ENCODE measurements at places on chromosomes 7 and 10.

GRCh38 chr10:114068054-114068707 lies 24.5 kb downstream of the ADRB1 start:
- no peak for DNase-seq

GRCh38 chr7:80642871-80643270 lies 4.4 kb downstream of the CD36 start:
- DNase-seq, result no peak

GRCh38 chr10:120938822-120939221 lies 87.7 kb downstream of the WDR11 start:
- no peak for DNase-seq

DNA sequence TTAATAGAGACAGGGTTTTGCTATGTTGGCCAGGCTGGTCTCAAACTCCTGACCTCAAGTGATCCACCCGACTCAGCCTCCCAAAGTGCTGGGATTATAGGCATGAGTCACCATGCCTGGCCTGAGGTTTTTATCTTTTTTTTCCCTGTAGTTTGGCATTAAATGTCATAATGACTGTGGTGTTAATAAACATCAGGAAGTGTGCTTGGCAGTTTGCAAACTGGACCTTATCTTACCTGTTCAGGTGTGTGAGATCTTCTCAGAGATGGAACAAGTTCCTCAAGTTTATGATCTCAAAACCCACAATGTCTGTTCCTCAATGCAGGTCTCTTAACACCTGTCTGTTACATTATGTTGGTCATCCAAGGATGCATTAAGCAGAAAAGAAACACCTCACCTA lies 80.0 kb downstream of the ARID5B start:
- no peak for DNase-seq

GRCh38 chr7:4203626-4204512 lies 478.2 kb upstream of the FOXK1 start:
- DNase-seq, result no peak

- no peak for DNase-seq
Observed at GRCh38 chr10:127426746-127427145, 122.4 kb upstream of the NPS start.

DNA sequence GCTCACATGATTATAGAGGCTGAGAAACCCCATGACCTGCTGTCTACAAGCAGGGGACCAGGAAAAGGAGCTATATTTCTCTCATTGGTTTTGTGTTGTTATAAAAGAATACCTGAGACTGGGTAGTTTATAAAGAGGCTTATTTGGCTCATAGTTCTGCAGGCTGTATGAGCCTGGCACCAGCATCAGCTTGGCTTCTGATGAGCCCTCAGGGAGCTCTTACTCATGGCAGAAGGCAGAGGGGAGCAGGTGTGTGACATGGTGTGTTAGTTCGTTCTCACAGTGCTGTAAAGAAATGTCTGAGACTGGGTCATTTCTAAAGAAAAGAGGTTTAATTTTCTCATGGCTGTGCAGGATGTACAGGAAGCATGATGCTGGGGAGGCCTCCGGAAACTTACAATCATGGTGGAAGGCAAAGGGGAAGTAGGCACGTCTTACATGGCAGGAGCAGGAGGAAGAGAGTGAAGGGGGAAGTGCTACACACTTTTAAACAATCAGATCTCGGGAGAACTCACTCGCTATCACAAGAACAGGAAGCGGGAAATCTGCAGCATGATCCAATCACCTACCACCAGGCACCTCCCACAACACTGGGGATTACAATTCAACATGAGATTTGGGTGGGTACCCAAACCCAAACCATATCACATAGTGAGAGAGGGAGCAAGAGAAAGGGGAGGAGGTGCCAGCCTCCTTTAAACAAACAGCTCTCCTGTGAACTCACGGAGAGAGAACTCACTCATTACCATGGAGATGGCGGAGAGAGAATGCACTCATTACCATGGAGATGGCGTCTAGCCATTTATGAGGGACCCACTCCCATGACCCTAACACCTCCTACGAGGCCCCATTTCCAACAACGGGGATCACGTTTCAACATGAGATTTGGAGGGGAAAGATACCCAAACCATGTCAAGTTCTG lies 133.4 kb downstream of the JCAD start:
- DNase-seq, result no peak

DNA sequence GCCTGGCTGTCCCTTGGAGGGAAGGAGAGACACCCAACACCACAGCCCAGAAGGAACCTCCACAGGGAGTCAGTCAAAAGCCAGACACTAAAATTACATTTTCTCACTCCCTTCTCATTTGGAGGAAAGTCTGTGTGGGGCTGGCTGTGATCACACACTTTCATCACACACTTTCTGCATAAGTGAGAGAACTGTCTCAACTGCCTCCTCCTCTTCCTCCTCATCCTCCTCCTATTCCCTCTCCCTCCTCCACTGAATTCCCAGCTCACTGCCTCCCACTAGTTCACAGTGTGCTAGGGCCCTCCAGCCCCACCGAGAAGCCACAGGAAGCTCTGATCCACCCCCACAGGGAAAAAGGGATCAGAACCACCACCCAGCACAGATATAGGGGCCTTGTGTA lies 91.6 kb downstream of the KCNMA1 start:
- DNase-seq, result no peak

- peak; percentile 20 for DNase-seq
Observed at GRCh38 chr10:9302140-9302746, 1247.8 kb downstream of the GATA3 start.

DNA sequence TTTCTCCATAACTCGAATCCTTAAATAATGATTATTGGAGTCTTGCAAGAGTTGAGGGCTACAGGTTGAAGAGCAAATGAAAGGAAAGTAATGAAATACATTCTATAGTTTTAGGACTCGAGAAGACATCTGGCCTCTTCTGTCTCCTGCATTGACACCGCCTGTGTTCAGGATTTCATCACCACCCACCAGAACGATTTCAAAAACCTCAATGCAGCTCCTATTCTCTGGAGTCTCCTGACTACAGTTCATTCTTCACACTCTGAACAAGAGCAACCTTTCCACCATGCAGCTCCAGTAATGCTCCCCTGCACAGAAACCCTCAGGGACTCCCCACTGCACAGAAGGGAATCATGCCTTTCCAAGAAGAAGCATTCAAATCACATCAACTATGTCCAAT lies 5.5 kb downstream of the IL15RA start:
- DNase-seq, result no peak

DNA sequence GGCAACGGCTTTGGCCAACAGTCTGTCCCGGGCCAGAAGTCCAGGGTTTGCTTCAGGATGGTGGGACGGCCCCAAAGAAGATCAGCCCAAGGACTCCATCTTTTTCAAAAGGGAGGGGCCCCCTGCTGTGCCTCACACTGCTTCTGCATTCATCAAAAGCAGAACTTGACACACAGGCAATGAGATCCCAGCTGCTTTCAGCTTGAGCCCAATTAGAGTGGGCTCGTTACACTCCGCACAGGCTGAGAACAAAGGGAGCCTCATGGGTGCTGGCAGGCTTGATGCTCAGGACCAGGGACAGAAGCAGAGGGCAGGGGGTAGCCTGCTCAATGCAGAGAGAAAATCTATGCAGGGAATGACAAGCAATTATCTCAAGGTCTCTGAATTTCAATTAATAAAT lies 45.5 kb downstream of the VOPP1 start:
- no peak for DNase-seq

DNA sequence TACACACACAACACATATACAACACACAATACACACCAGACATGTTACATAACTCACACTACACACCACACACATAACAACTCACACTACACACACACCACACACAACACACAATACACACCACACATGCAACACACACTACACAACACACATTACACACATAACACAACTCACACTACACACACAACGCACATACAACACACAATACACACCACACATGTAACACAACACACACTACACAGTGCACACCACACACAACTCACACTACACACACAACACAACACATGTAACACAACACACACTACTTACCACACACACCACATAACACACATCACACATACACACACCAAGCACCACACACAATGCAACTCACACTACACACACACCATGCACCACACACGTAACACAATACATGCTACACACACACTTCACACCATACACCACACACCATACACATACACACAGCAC lies 166.5 kb downstream of the KCNMA1 start:
- no peak for DNase-seq

GRCh38 chr10:6062101-6062771 lies at the start of gene IL2RA:
Gene IL2RA, minus strand, starts transcription at chr10:6062367. Its CDS starts 216 bp downstream, at chr10:6062151.
- DNase-seq, result peak; percentile 75

DNA sequence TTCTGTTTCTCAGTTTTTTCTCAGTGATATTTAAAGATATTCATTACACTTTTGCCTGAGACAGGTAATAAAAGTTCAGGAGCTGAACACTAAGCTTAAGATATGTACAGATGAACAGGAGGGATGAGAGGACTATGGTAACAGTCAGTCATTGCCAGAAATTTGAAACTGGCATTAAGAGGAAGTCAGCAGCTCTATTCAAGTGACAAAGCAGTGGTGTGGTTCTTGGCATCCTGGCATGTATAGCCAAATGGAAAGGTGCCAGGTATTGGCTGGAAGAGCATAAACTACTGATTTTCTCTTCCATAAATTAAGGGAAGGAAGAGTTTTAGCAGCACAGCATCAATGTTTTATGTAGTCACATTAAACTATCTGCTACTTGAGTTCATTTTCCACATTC lies 22.7 kb downstream of the HOXA1 start:
- no peak for DNase-seq

GRCh38 chr7:128935342-128935730 lies 2.4 kb upstream of the IRF5 start:
- no peak for DNase-seq

DNA sequence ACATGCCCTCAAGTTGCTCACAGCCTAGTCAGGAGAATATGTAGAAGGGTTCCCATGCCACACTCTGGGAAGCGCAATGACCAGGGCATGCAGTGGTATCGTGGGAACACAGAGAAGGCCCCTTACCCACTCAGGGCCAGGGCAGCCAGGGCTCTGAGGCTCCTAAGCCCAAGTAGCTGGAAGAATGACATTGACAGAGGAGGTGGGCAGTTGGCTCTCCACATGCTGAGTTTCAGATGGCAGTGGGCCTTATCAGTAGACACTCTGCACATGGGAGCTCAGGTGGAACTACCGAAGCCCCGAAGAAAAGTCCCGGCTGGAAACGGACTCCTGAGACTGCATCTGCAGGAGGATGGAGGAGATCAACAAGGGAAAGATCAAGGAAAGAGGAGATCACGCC lies 15.7 kb upstream of the SVOPL start:
- no peak for DNase-seq

GRCh38 chr10:133217800-133218589 lies 12.0 kb upstream of the UTF1 start:
- DNase-seq, result no peak

GRCh38 chr7:3753868-3754267 lies 452.8 kb downstream of the SDK1 start:
- no peak for DNase-seq

GRCh38 chr10:588246-589165 lies 101.0 kb downstream of the DIP2C start:
- DNase-seq, result no peak

GRCh38 chr7:139648941-139649425 lies 125.5 kb downstream of the CLEC2L start:
- no peak for DNase-seq

DNA sequence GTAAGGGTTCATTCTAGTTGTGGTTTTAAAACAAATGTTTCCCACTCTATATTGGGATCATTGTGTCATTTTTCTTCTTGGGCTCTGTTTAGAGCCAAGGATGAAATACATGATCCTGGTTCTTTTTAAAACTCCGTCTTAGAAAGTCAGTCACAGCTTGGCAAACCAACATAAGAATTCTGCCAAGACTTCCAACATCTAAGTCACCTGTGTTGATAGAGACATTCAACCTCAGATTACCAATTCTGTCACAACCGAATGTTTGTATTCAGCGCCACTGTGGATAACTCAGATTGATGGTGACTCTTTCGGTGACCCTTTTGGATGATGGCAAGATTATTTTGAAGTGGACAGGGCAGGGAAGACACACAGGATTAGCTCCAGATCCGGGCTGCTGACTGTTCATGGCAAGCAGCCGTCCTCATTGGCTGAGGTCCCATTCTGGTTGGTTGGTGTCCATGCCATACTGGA lies 255.4 kb downstream of the ARHGAP21 start:
- no peak for DNase-seq

DNA sequence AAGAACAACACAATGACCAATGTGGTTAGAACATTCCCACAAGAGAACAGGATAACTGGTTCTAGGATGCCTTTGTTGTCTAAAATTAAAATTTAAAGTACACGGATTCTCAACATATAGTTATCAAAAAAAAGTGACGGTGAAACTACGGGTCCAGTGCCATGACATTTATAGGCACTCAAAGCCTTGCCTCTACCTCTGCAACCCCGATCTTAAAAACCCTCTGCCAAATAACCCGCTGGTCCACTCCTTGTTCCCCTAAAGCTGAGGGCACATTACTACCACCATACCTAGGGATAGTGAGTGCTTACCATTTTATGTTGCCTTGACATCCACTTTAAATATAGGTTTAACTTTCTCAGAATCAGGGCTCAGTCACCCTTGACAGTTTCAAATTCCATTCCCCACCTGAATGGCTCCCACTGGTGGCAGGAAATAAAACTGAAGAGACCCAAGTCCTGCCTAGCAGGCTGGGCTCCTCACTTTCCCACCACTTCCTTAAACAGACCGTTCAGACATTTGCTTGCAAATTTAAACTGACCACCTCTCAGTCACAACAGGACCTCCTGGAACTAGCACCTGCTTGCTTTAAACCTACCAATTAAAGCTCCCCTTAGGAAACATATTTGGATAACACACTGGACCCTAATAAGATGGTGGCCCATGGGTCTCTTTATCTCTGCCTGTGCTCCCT lies 169.9 kb upstream of the ASAH2 start:
- DNase-seq, result peak; percentile 51

DNA sequence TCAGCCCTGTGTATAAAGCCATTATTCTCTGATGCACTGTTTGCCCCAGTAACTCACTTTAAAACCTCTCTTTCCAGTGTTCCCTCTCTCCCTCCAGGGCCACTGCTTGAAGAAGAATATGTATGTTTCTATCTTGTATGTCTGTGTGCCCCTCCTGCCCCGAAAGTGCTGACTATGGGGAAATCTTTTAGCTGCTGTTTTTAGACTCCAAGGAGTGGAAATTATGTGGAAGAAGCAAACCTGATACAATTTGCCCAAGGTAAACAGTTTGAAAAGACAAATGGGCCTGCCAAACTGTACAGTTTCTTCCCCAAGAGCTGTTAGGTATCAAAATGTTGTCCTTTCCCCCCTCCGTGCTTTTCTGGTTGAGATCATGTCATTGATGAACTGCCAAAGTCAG lies 3.4 kb downstream of the ADRA2A start:
- no peak for DNase-seq

Measured in activated naive CD4-positive, alpha-beta T cell treated with anti-CD3 and anti-CD28 coated beads, Interleukin-2, amount 10 ng/mL, durations not matched to agents 7 days and 5 days (primary cell).